Stimulated activated CD8-positive, alpha-beta memory T cell treated with anti-CD3 and anti-CD28 coated beads, Interleukin-15, amount 100 ng/mL, for 4 hours (primary cell): ENCODE measurements at places on chromosomes 12 and 14.

- DNase-seq, result no peak
Observed at GRCh38 chr14:99402285-99402648, 78.4 kb downstream of the SETD3 start.

- DNase-seq, result no peak
Observed at GRCh38 chr12:59080101-59080500, 159.8 kb upstream of the LRIG3 start.

DNA sequence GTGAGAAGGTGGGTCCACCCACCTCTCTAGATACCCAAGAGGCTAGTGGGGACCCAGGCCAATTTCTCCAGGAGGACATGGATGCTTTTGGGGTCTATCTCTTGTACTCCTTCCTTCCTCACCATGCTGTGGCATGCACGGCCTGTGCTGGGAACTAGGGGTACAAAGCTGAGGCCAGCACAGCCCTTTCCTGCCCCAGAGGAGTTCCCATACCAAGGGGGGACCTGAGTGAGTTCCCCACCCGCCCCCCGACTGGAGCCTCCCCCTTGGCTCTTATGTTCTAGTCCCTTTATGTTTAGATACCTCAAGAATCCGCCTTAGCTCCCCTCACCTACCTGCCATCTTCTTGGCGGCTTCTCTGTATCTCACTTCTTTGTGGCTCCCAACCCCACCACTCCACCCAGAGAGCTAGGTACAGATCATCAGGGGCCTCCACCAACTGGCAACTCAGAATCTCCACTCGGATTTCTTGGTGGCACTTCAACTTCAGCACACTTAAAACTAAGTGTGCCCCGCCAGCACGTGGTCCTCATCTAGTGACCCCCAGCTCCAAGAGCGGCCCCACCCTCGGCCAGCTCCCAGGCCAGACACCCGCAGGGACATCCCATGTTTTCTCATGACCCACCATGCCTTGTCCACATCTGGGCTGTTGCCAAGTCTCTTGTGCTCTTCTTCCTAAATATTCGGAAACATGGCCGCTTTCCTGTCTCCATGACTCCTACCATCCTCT is 115.2 kb upstream of the RTL1 start:
- DNase-seq, result no peak

- DNase-seq, result no peak
Observed at GRCh38 chr14:64968651-64969050, 3.5 kb downstream of the RAB15 start.

GRCh38 chr12:65494537-65494936 is 216.1 kb downstream of the MSRB3 start:
- DNase-seq, result no peak

DNA sequence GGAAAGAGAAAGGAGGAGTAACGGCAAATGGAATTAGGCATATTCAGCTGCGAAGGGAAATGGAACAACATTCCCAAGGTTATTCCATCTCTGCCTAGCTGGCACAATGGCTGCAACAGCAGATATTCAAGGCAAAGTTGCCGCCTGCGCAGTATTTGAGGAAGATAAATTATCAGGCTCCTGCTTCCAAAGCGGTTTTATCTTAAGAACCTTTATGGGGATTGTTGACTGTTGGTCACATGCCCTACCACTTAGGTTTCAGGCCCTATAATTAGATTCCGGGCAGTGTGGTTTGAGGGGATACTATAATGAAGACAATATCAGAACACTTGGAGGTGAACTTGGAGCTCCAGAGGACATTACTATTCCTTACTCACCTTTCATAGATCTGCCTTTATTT is 99.7 kb downstream of the FGD4 start:
- no peak for DNase-seq

DNA sequence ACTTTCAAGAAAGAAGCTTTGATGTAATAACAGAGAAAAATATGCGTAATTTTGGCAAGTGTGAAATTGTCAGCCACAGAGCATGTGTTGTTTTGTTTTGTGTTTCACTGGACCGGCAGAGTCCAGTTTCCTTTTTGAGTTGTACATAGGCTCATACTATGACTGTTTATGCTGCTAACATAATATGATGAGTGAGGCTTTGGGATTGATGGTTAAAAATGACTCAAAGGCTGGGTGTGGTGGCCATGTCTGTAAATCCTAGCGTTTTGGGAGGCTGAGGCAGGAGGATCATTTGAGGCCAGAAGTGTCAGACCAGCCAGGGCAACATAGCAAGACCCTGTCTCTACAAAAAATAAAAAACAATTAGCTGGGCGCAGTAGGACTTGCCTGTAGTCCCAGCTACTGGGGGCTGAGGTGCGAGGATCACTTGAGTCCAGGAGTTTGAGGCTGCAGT is 487.9 kb downstream of the PCNX1 start:
- DNase-seq, result no peak

DNA sequence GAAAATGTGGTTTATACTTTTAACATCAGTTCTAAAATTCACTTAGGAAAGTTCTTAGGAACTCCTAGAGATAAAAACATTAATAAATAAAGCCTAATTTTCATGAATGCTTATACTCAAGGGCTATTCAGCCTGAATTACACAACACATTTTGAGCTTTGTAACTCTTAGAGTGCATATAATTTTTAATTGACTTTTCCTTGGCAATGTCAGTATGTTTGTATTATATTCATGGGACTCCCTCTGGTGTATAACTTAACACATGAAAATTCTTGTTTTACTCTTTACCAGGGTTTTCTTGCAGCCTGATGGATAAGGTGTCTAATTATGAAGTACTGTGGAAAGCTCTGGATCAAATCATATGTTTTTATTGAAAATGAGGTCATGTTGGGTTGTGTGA is 150.6 kb upstream of the HMGA2 start:
- DNase-seq, result no peak

DNA sequence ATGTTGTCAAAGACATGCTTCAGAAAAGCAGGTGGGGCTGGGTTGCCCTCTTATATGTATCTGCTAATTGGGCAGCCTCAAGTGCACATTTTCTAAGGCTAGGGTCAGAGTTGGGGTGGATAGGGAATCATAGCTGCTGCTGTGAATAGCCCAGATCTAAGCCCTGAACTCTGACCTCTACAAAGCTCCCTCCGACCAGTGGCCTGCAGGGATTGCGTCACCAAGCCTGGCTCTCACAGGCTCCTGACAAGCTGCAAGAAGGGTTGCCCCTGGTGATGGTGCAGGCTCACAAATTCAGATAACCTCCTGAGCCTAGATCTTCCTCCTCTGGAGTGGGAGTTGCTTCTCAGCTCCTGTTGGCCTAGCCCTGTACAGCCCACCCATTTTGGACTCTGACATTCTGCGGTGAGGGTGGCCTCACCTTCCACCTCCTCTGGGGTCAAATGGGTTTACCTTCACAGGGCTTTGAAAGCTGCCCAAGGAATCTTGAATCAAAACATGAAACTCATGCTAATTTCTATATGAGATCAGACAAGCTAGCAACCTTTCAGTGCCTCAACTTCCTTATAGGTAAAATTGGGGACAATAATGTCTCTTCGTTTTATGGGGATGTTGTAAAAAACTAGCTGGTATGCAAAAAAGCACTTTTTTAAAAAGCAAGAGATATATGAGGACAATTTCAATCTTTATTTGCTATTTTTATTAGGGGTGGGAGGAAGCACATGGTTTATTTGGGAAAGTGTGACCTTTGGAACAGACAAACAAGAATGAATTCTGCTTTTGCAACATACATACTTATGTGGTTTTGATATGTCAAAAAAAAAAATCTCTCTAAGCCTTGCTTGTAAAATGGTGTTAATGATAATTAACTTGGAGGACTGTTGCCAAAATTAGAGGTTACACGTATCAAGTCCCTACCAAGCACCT is 4.9 kb upstream of the SUSD6 start:
- DNase-seq, result no peak

DNA sequence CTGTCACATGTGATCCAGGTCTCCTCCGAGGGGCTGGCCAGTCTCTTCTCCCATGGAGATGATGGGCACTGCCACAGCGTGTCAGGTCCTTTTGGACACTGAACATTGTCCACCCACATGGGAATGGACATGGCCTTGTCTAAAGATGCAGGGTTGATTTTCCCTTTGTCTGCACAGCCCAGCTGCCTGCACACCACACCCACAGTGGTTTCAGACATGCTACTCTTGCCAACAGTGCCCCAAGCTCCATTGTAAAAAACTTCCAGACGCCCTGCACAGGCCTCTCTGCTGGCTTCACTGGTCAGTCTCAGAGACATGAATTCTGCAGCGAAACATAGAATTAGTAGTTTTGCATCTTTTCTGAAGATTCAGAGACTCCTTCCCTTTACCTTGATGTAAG is 18.5 kb downstream of the CD163 start:
- DNase-seq, result no peak

DNA sequence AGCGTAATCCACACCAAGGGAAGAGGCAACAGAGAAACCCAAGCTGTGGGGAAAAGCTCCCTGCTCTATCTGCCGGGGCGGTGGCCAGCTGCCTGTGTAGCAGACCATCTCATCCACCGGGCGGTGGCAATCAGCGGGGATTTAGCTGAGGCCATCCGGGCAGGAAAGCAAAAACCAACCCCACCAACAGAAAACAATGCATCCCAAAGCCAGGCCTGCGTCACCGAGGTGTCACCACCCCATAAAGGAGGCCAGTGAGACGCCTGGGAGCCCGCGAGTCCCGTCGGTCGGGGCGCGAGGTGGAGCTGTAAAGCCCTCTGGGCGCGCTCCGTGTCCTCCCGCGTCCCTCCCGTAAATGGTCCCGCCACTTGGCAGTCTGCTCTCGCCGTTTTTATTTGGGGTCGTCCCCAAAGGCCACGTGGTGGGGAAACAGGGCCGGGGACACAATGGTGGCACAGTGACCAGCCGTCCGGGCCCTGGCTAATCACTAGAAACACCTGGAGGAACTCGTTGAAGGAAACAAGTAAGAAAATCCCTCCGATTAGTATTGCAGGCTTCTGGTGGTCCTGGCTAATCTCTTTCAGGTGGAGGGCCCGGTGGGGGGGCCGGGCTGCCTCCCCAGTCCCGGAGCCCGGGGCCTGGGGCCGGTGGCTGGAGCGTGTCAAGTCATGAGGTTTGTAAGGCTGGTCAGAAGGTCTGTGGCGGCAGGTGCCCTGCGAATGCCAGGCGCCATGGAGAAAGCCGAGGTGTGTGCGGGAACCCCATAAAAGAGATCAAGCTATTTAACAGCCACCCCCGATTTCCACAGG is 94.7 kb upstream of the GSC start:
- no peak for DNase-seq

DNA sequence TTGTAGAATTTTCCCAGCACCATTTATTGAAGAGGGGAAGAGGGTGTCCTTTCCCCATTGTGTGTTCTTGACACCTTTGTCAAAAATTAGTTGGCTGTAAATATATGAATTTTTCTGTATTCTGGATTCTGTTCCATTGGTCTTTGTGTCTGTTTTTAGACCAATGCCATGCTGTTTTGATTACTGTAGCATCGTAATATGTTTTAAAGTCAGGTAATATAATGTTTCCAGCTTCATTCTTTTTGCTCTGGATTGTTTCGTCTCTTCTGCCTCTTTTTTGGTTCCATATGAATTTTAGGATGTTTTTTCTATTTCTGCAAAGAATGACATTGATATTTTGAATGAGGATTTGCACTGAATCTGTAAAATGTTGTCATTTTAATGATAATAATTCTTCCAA is 331.9 kb upstream of the RGS6 start:
- no peak for DNase-seq

DNA sequence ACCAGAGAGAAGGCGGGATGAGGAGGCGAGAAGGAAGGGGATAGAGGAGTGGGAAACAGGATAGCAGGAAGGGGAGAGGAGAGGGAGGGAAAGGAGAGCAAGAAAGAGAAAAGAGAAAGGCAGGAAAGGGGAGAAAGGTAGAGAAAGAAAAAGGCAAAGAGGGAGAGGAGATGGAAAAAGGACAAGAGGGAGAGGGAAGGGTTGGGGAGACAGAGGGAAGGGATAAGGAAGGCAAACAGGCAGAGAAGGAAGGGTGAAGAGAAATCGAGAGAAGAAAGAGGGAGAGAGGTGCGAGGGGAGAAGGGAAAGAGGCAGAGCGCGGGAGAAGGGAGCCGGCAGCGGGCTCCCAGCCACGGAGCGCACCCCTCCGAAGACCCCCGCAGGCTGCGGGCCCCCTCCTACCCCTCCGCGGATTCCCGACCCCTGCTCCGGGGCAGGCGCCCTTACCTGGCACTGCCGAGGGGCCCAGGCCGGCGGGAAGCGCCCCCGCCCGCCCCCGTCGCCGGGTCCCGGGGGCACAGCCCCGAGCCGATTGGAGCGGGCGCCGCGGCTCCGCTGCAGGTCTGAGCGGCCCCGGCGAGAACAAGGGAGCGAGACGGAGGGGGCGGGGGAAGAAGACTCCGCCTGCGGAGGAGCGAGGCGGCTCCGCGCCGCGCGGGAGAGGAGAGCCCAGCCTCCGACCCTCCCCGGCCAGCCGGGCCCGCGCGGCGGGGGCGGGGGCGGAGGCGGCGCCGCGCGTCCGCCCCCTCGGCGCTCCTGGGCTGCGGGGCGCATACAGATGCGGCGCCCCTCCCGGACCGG is at the start of gene CDH24:
Gene CDH24, minus strand, starts transcription at position 565 of the 801 bp plus-strand sequence. CDS start 1,787 bp downstream, outside the sequence.
- DNase-seq, result peak; percentile 49

- DNase-seq, result no peak
Observed at GRCh38 chr12:11085419-11085818, 6.7 kb downstream of the TAS2R43 start.

- DNase-seq, result no peak
Observed at GRCh38 chr12:20490213-20490612, 121.9 kb downstream of the PDE3A start.

DNA sequence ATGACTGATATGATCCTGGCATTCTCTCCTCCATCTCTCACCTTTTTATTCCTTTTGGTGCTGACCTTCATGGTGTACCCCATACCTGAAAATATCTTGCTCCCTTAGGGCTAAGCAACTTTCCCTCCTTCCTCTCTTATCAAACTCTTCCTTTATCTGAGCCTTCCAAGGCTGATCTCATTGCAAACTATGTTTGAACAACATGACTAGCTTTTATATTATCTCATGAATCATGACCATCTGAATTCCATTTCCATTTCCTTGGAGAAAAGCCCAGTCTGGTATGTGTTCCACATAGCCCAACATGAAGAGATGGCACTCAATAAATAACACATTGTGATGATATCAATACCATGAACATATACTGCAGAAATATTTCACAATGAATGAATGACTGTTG is 111.6 kb downstream of the TSPAN8 start:
- DNase-seq, result no peak

GRCh38 chr14:50425816-50426215 is 29.1 kb upstream of the CDKL1 start:
- no peak for DNase-seq

DNA sequence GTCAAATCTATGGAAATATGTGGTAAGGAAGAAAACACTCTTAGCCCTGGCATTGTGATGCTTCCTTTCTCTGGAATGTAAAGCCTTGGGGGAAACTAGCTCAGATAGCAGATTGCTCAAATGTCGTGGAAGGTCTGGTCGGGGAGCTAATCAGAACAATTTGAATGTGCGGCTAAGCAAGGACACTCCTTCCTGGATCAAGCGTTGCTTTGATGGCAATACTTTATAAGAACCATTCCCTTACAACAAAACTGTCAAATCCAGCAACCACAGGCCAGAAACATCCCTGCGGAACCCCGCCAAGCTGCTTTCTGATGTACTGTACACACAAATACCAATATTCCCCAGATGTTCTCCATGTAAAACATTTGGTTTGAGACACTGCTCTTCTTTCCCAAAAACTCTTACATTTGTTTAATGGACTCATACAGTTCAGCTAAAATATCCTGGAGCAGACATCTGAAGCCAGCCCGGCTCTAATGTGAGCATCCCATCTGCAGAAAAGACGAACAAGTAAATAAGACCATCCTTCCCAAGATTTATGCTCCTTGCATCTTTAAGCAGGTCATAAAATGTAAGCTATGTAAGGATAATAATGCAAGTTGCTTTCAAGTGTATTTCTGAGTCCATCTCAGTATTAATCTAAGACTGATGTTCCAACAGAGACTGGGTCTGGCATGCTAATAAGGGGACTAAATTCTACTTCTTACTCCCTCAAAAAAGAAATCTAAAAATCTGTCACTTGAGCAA is 20.2 kb downstream of the NUAK1 start:
- DNase-seq, result no peak
